DND-41 (cell line): ENCODE measurements at places on chromosomes 7 and 10.

GRCh38 chr10:114504769-114505579 lies 100.7 kb upstream of the AFAP1L2 start:
- H3K27ac ChIP-seq, result no peak overlapping the region
- H3K4me3 ChIP-seq, result no peak overlapping the region
- no peak for DNase-seq
- peaks cover 16% of the 10 kb centered on the region for H3K27me3 ChIP-seq

DNA sequence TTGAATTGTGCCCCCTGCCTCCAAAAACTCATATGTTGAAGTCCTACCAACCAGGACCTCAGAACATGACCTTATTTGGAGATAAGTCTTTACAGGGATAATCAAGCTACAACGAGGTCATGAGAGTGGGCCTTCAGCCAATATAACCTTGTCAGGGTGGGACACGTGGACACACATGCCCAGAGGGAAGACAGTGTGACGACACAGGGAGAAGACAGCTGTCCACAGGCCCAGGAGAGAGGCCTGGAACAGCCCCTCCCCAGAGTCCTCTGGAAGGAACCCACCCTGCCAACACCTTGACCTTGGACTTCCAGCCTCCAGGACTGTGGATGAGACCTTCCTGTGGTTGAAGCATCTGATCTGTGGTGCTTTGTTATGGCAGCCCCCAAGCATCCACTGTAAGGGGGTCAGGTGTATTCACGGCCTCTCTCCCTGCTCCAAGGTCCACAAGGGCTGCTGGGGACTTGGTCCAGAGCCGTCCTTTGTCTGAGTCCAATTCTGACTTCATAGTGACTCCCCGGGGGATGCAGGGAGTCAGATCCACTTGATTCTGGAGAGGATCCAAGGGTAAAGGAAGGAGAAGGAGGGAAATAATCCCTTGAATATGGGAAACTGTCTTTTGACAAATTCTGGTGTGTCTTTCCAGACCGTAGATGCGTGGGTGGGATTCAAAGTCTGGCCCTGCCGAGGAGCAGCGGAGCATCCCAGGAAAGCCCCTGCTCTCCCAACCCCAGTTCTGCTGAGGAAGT lies 7.0 kb downstream of the CALML3 start:
- H3K36me3 ChIP-seq, result no peaks in the 10 kb centered on the region
- no peak overlapping the region for H3K4me3 ChIP-seq
- H3K27me3 ChIP-seq, result peaks cover 8% of the 10 kb centered on the region

- H3K27me3 ChIP-seq, result no peaks in the 10 kb centered on the region
- no peaks in the 10 kb centered on the region for H3K4me1 ChIP-seq
- DNase-seq, result no peak
- H3K4me3 ChIP-seq, result no peak overlapping the region
- H3K27ac ChIP-seq, result no peak overlapping the region
Measured at GRCh38 chr7:54969208-54969967, 49.4 kb upstream of the EGFR start.

GRCh38 chr7:32119790-32120196 lies 49.6 kb upstream of the PDE1C start:
- no peaks in the 10 kb centered on the region for H3K27me3 ChIP-seq
- no peak for DNase-seq
- no peak overlapping the region for H3K27ac ChIP-seq

- H3K4me3 ChIP-seq, result no peak overlapping the region
- no peak overlapping the region for H3K27ac ChIP-seq
- DNase-seq, result no peak
- no peaks in the 10 kb centered on the region for H3K36me3 ChIP-seq
Measured at GRCh38 chr10:17386616-17387075, 67.7 kb downstream of the ST8SIA6 start.

DNA sequence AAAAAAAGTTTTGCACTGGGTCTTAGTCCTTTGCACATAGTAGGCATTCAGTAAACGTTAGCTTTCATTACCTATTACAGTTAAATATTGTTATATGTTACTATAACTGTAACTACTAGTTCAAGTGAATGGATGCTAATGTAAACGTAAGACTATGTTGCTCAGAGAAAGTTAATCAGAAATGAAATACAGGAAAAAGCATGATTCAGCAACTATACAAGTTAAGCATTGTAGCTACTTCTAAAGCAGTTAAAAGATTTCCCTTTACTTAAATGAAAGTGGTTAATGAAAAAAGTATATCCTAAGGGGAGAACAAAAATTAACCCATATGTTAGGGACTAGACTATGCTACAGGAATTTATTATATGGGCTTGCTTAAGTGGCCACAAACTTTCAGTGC lies 121.2 kb downstream of the SKAP2 start:
- no peak overlapping the region for H3K27ac ChIP-seq
- no peak overlapping the region for H3K4me3 ChIP-seq
- DNase-seq, result no peak
- H3K4me1 ChIP-seq, result no peaks in the 10 kb centered on the region
- no peaks in the 10 kb centered on the region for H3K36me3 ChIP-seq

DNA sequence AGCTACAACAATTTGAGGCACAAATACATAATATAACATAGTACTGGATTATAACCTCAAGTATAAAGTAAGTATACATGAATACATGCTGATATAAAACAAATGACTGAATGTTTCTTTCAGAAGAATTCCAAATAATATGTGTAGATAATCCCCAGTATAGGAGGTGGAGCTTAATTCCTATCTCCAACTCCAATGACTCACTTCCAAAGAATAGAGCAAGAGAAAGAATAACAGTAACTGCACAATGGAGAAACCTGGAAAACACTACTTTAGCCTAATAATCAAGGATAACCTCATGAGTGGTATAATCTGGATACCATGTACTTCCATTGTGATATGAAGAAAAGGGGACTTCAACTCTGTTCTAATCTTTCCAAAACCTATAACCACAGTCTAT lies 13.7 kb upstream of the SEMA3C start:
- H3K4me3 ChIP-seq, result no peak overlapping the region
- no peak for DNase-seq
- no peaks in the 10 kb centered on the region for H3K36me3 ChIP-seq
- H3K27ac ChIP-seq, result no peak overlapping the region

- H3K4me3 ChIP-seq, result no peak overlapping the region
- no peaks in the 10 kb centered on the region for H3K4me1 ChIP-seq
- H3K27me3 ChIP-seq, result peaks cover 22% of the 10 kb centered on the region
- DNase-seq, result peak; percentile 45
- H3K36me3 ChIP-seq, result no peaks in the 10 kb centered on the region
Measured at GRCh38 chr10:93813507-93814465, 56.0 kb downstream of the LGI1 start.

GRCh38 chr7:123624527-123625183 lies 23.0 kb downstream of the ASB15 start:
- no peaks in the 10 kb centered on the region for H3K4me1 ChIP-seq
- H3K36me3 ChIP-seq, result no peaks in the 10 kb centered on the region
- DNase-seq, result peak; percentile 38
- H3K27ac ChIP-seq, result no peak overlapping the region
- no peaks in the 10 kb centered on the region for H3K27me3 ChIP-seq

- H3K4me3 ChIP-seq, result no peak overlapping the region
- DNase-seq, result no peak
- H3K36me3 ChIP-seq, result no peaks in the 10 kb centered on the region
- no peak overlapping the region for H3K27ac ChIP-seq
- no peaks in the 10 kb centered on the region for H3K27me3 ChIP-seq
- H3K4me1 ChIP-seq, result no peaks in the 10 kb centered on the region
Measured at GRCh38 chr7:16726189-16726588, 27.4 kb upstream of the TSPAN13 start.

DNA sequence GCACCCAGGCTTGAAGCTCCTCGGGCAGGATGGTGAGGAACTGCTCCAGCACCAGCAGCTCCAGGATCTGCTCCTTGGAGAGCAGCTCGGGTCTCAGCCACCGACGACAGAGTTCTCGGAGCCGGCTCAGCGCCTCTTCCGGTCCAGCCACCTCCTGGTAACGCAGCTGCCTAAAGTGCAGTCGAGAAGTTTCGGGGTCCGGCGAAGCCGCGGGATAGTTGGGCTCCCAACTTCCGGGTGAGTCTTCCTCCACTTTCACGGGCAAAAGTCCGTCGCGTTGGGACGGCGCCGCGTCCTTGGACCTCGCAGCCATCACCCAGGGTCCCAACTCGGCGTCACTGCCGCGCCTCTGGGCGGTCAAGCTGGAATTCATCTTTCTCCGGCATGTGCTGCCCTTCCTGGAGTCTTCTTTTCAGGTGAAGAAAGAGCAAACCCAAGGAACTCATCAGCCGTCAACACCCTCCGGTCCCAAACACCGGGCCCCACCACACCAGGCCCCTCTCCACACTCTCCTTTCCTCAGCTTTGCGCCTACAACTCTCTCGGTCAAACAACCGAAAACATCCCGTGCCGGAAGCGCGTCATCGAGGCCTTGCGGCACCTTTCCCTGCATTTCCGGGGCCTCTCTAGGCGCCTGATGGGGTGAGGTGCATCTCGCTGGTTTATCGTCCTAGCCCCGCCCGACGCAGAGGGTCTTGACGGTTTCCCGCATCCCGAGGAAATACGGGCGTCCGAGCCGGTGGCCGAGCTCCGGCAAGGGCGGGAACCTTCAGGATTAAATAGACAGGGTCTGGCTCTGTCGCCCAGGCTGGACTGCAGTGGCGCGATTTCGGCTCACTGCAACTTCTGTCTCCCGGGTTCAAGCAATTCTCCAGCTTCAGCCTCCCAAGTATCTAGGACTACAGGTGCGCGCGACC lies at the start of gene ZNF394:
ZNF394 (minus strand) TSS at position 561 of the 916 bp plus-strand sequence; CDS start at position 373, 188 bp downstream.
- H3K4me3 ChIP-seq, result peak within 1 kb of the TSS; percentile 91
- peaks cover 35% of the 10 kb centered on the region for H3K36me3 ChIP-seq
- peak within 1 kb of the TSS; percentile 91 for H3K27ac ChIP-seq
- H3K27me3 ChIP-seq, result no peaks in the 10 kb centered on the region
- peaks cover 42% of the 10 kb centered on the region for H3K4me1 ChIP-seq

DNA sequence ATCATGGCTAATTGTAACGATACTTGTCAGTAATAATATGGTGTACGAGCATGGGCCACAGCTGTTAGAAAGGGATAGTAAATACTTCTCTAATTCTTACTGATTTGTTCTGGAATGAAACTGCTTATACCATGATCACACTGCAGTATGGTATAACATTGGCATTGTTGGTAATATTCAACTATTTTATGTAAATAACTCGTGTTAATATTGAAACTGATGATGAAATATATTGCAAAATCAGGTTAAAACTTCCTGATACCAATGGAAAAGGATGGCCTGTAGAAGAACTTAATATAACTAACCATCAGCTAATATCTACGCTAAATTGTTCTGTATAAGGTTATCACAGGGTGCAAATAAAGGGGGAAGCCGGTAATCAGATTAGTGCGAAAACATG lies 10.3 kb downstream of the OR2A14 start:
- no peaks in the 10 kb centered on the region for H3K4me1 ChIP-seq
- no peak for DNase-seq
- H3K27ac ChIP-seq, result no peak overlapping the region
- no peaks in the 10 kb centered on the region for H3K36me3 ChIP-seq

GRCh38 chr10:43322769-43323168 lies 48.7 kb upstream of the FXYD4 start:
- H3K27ac ChIP-seq, result no peak overlapping the region
- no peak overlapping the region for H3K4me3 ChIP-seq
- H3K27me3 ChIP-seq, result no peaks in the 10 kb centered on the region
- no peaks in the 10 kb centered on the region for H3K4me1 ChIP-seq

- H3K4me3 ChIP-seq, result no peak overlapping the region
- no peak overlapping the region for H3K27ac ChIP-seq
- DNase-seq, result no peak
- H3K27me3 ChIP-seq, result no peaks in the 10 kb centered on the region
Measured at GRCh38 chr7:21327422-21328409, 100.2 kb upstream of the SP4 start.

- H3K4me3 ChIP-seq, result peak within 1 kb of the TSS; percentile 57
- H3K4me1 ChIP-seq, result peaks cover 20% of the 10 kb centered on the region
- DNase-seq, result peak; percentile 79
- peak within 1 kb of the TSS; percentile 85 for H3K27ac ChIP-seq
- no peaks in the 10 kb centered on the region for H3K27me3 ChIP-seq
- no peaks in the 10 kb centered on the region; the same call in 1 of the 2 replicates for H3K36me3 ChIP-seq
Measured at GRCh38 chr7:100049441-100050291, at the start of gene ZSCAN21. Gene ZSCAN21 (plus strand): TSS chr7:100049774. CDS start chr7:100057007, 7,233 bp downstream.

- DNase-seq, result no peak
- no peak overlapping the region for H3K4me3 ChIP-seq
- H3K4me1 ChIP-seq, result no peaks in the 10 kb centered on the region
- no peaks in the 10 kb centered on the region for H3K27me3 ChIP-seq
- no peaks in the 10 kb centered on the region for H3K36me3 ChIP-seq
- no peak overlapping the region for H3K27ac ChIP-seq
Measured at GRCh38 chr7:145331522-145331921, 495.7 kb upstream of the TPK1 start.

GRCh38 chr7:7156663-7157062 lies 25.7 kb upstream of the C1GALT1 start:
- no peaks in the 10 kb centered on the region for H3K36me3 ChIP-seq
- H3K27ac ChIP-seq, result peak overlapping the region; percentile 94
- peak; percentile 53 for DNase-seq

- H3K27ac ChIP-seq, result no peak overlapping the region
- H3K27me3 ChIP-seq, result no peaks in the 10 kb centered on the region
- H3K4me1 ChIP-seq, result peaks cover 32% of the 10 kb centered on the region
Measured at GRCh38 chr7:6258440-6259182, 13.8 kb downstream of the CYTH3 start.

DNA sequence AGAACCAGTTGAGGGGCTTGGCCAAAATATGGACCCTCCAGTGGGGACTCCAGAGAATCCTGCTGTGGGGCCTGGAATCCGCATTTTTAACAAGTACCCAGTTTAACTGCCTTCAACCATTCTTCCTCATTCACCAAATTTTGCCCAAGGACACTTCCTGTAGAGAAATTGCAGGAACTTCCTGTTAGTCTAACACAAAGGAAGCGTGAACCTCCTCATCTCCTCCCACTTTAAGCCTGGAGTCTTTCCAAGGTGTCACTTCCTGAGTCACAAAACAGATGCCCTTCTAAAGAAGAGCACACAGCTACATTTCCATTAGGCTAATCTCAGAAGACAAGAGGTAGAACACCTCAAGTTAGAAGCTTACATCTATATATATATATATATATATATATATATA lies 188.4 kb downstream of the PPP1R17 start:
- H3K27ac ChIP-seq, result no peak overlapping the region
- H3K4me1 ChIP-seq, result peaks cover 3% of the 10 kb centered on the region; the same call in 1 of the 2 replicates
- H3K4me3 ChIP-seq, result no peak overlapping the region
- DNase-seq, result no peak
- no peaks in the 10 kb centered on the region for H3K36me3 ChIP-seq

DNA sequence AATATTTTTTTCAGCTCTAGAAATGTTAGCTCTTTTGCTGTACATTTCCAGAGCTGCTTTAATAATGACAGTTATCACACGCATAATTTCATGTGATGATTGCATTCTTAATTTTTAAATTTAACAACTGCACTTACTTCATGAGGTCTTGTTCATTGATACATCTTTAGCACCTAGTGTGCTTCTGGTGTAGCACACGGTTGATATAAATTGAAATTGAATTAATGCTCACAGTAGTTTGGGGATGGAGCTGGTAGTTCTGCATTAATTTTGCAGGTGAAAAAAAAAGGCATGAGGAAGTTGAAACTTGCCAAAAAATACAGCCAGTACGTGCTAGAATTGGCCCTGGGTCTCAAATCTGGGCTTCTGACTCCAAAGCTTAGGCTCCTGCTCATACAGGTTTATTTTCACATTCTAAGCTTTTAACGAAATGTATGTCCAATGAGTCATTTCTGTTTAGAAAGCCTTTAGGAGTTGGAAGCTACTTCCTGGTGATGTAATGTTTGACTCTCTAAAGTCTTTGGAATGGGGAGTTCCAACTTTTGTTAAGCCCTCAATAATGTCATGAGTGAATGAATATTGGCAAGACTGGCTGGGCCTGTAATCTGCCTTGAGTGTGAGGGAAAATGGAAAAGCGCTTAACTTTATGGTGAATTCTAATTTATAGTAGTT lies 62.5 kb downstream of the DAGLB start:
- H3K4me3 ChIP-seq, result no peak overlapping the region
- no peak for DNase-seq
- H3K36me3 ChIP-seq, result peaks cover 56% of the 10 kb centered on the region
- H3K27me3 ChIP-seq, result no peaks in the 10 kb centered on the region

- peaks cover 3% of the 10 kb centered on the region for H3K27me3 ChIP-seq
- no peak overlapping the region for H3K27ac ChIP-seq
- H3K4me1 ChIP-seq, result no peaks in the 10 kb centered on the region
- no peak overlapping the region for H3K4me3 ChIP-seq
Measured at GRCh38 chr10:9547936-9548904, 1469.5 kb upstream of the CELF2 start.
